Immature natural killer cell (primary cell): ENCODE measurements at places on chromosomes 12 and 14. TPM values are rescaled to one million over a fixed set of nuclear protein-coding genes. Genes with fewer than 3 reads are reported as not detected.

The ANKRD13A gene
- 62.9 TPM for polyA plus RNA-seq

The HOXC11 gene
- polyA plus RNA-seq, result not detected

The CLEC4D gene
- not detected for polyA plus RNA-seq

The VASH1 gene
- polyA plus RNA-seq, result not detected

The KRT81 gene
- 2.2 TPM for polyA plus RNA-seq

The NPAS3 gene
- not detected for polyA plus RNA-seq

The STAB2 gene
- not detected for polyA plus RNA-seq

The ADAM21 gene
- 0.07 TPM for polyA plus RNA-seq

The FSCB gene
- polyA plus RNA-seq, result not detected

The CNPY2 gene
- 228 TPM for polyA plus RNA-seq

The SMCO2 gene
- polyA plus RNA-seq, result not detected

The RAPGEF3 gene
- not detected for polyA plus RNA-seq

The MANSC1 gene
- polyA plus RNA-seq, result 0.77 TPM

The HDAC7 gene
- polyA plus RNA-seq, result 11.5 TPM

The TSPAN9 gene
- polyA plus RNA-seq, result not detected

The LYSET gene
- 31.8 TPM for polyA plus RNA-seq
